ENCODE measurements at places on chromosomes 2 and 18.

DNA sequence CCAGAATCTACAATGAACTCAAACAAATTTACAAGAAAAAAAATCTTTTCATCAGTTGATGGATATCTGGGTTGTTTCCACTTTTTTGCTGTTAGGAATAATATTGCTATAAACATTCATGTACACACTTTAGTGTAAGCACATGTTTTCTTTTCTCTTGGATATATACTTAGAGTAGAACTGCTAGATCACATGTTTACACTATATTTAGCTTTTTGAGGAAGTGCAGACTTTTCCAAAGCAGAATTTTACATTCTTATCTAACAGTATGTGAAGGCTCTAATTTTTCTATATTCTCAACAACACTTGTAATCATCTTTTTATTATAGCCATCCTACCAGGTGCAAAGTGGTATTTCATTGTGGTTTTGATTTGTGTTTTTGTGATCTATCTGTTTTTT, 103.6 kb upstream of the RMP24 start:
- DNase-seq: no peak

- DNase-seq: no peak
These were observed 267.4 kb upstream of the LRP1B start for GRCh38 chr2:142398212-142398611.

DNA sequence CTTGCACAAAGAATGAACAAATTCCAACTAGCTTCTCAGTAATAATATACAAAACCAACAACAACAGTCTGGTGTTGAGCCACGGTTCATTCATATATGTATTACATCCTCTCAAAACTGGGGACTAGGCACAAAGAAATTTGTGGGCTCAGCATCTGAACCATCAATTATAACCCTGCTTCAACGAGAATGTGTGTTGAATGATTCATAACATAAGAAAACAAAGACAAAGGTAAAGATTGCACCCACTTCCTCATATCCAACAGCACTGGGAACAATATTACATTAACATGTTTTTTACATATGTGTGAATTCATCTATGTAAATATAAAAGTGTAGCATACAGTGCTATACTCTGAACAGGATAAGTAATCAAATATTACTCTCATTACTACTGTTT, 144.8 kb downstream of the CDH2 start:
- DNase-seq: no peak

GRCh38 chr2:120796094-120796493, 60.4 kb downstream of the GLI2 start:
- DNase-seq: no peak

- DNase-seq: no peak
These were observed 42.5 kb downstream of the LRRC30 start for GRCh38 chr18:7273301-7273921.

- no peak for DNase-seq
These were observed 242.2 kb downstream of the FHOD3 start for GRCh38 chr18:36539674-36540231.

GRCh38 chr18:13551305-13551603, 175.1 kb downstream of the FAM210A start:
- no peak for DNase-seq

DNA sequence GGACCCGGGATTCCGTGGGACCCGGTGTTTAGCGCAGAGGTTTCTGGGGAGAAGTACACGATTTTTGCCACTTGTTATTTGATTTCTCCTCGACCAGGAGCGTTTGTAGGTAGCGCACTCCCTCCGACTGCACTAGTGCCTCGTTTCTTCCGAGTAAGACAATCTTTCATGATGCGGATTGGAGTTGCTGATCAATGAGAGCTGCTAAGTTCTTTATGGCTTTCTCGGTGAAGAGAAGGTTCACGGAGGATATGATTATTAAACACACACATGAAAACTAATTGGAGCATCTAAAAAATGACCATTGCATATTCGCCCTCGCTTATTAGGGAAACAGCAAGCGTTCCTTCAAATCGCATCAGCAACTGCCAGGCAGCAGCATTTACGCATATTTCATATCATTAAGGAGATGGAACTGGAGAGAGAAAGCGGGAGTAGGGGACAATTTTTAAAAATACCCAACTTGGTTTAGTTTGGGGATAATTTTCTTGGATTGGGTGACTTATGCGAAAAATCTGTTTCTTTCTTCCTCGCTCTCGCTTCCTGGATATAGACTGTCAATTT, 616 bp downstream of the EML6 start:
- no peak for DNase-seq

- DNase-seq: no peak
These were observed 1108.3 kb upstream of the KLHL29 start for GRCh38 chr2:22276696-22277095.

DNA sequence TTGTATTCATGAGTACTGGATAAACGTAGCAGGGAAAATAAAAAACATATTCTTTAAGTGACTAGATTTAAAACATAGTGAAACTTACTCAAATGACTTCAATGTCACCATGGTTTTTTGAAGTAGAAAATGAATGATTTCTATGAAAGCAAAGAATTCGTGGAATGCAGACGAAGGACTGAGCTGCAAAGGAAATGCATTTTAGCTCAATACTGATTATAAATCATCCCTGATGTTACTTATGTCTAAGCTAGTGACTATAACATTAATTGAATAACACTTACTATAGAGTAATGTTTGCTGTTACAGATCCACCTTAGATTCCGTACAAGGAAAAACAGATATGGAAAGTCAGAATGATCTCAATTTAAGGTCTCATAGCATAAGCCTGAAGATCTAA, 1257.7 kb upstream of the CDH2 start:
- no peak for DNase-seq

GRCh38 chr18:12946549-12947284, 1.1 kb upstream of the SEH1L start:
- no peak for DNase-seq

GRCh38 chr2:165500816-165501215, 31.3 kb downstream of the CSRNP3 start:
- no peak for DNase-seq

DNA sequence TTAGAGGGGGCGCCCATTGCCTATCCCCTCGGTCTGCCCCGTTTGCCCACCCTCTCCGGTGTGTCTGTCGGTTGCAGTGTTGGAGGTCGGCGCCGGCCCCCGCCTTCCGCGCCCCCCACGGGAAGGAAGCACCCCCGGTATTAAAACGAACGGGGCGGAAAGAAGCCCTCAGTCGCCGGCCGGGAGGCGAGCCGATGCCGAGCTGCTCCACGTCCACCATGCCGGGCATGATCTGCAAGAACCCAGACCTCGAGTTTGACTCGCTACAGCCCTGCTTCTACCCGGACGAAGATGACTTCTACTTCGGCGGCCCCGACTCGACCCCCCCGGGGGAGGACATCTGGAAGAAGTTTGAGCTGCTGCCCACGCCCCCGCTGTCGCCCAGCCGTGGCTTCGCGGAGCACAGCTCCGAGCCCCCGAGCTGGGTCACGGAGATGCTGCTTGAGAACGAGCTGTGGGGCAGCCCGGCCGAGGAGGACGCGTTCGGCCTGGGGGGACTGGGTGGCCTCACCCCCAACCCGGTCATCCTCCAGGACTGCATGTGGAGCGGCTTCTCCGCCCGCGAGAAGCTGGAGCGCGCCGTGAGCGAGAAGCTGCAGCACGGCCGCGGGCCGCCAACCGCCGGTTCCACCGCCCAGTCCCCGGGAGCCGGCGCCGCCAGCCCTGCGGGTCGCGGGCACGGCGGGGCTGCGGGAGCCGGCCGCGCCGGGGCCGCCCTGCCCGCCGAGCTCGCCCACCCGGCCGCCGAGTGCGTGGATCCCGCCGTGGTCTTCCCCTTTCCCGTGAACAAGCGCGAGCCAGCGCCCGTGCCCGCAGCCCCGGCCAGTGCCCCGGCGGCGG, 1.7 kb downstream of the MYCN start:
- DNase-seq: no peak

- DNase-seq: no peak
These were observed 176.2 kb downstream of the RNF144A start for GRCh38 chr2:7093376-7093775.

- DNase-seq: no peak
These were observed 314.4 kb upstream of the CDH7 start for GRCh38 chr18:65436430-65436829.

- DNase-seq: no peak
These were observed 570 bp upstream of the ECEL1 start for GRCh38 chr2:232488097-232488711.

DNA sequence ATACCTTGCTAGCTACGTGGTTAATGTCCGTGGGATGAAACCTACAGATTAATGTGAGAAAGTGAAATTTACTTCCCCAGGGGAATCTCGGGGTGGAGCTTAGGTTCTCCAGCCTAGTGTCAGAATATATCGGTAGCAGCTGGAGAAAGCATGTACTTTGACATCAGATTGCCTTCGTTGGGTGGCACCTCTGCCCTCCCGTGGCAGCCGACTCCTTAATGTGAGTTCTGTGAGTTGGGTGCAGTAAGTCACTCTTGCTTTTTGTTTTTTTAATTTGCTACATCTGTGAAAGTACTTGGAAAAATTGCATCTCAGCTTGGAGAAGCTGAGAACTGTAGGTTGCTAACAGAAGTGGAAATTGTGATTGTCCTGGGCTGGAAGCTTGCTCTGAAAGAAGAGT, 3.6 kb downstream of the KLF11 start:
- no peak for DNase-seq

GRCh38 chr2:239811111-239811781, 213.9 kb downstream of the NDUFA10 start:
- DNase-seq: no peak

GRCh38 chr2:224360801-224361251, 41.1 kb downstream of the FAM124B start:
- DNase-seq: no peak

DNA sequence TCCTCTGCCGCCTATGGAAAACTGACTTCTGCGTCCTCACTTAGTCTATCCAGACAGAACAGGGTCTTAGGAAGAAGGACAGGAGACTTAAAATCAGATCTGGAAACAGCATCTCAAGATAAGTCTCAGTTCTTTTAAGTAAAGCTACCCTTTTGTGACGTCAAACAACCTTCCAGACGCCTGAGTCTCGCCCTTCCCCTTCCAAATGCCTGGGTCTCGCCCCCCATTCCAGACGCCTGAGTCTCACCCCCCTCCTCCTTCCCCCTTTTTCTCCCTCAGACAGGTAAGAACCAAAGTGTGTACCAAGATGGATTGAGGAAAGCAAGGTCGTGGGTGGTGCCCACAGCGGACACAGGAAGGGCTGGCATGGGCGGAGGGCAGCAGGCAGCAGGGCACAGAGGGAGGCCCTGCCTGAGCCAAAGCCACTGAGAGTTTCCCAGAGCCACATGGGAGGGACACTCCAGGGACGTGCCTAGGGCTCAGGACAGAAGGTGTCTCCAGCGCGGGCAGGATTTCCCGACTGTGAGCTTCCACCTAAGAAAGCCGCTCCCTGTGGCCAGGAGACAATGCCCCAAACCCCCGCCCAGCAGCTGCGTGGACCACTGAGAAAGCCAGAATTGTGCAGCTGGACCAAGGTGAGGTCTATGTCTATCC, 51.3 kb downstream of the ANKMY1 start:
- no peak for DNase-seq

- no peak for DNase-seq
These were observed 816.8 kb downstream of the TRIB2 start for GRCh38 chr2:13533524-13533922.

- no peak for DNase-seq
These were observed 221.7 kb upstream of the SH3BP4 start for GRCh38 chr2:234730066-234730640.

DNA sequence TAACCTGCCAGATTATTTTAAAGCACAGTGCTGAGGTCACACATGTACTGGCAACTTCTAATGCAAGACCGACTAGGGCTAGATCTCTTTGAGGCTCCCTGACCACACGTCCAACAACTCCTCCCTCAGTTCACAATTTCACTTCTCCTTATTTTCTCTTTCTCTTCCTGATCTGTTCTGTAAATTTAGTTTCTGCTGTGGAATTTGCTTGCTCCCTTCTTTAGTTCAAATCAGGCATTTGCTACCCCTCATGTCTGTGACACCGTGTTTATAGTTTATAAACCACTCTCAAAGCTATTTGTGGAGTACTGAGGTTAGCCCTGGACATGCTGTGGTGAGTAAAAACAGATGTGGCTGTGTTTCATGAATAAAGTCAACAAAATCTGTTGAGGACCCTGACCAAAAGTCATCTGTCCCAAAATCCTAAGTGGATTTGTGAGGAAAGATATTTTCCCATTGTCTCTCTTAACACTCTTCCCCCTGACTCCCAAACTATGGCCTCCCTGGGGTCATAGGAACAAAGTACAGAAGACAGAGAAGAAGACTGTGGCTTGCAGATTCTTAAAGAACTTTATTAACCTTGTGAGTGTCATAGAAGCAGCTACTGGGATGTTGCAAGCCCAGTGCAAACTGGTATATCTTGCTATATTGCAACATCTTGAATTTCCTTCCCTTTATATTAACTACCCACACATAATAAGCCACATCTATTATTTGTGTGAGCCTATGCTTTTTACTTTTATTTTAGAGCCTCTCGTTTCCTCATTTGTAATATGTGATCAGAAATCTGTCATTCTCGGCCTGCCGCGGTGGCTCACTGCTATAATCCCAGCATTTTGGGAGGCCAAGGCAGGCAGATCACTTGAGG, 3.5 kb upstream of the NAGK start:
- DNase-seq: no peak

GRCh38 chr2:7845332-7845731, 836.5 kb upstream of the ID2 start:
- no peak for DNase-seq

- peak; percentile 2 for DNase-seq
These were observed 276.9 kb upstream of the ERBB4 start for GRCh38 chr2:212815453-212815852.

GRCh38 chr2:833180-833579, 117.5 kb upstream of the SNTG2 start:
- DNase-seq: no peak

GRCh38 chr2:206693399-206694137, 24.6 kb downstream of the DYTN start:
- DNase-seq: no peak

GRCh38 chr2:44692821-44693220, 248.7 kb upstream of the SIX3 start:
- no peak for DNase-seq

DNA sequence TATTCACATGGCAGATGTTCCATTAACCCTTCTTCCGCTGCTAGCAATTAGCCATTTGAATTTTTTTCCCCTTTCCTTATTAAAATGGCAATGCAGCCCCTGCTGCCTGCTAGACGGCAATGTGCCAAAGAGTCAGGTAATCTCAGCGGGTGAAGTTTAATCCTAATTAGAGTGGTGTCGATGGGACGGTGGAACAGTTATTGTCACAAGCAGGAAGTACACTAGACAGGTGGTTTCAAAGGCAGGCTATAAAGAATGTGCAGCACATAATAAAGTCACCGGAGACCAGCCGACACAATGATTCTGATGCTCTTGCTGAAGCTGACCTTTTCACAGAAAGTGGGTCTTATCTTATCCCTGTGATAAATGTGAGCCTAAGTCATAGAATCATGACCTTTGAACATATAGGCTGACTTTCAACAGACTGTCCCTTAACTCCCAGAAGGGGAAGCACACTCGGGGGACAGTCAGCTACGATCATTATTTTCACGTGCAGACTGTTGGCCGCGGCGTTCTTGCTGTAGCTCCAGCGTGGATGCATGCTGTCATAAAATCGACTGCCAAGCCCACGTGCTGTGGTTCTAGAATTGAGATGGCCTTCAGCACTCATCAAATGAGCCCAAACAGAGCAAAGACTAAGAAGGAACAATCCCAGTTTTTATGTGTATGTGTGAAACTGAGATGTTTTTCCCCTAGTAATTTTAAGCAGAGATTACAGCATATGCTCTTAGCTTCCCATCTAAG, 926.2 kb upstream of the SOX11 start:
- no peak for DNase-seq

Measured in stimulated activated CD8-positive, alpha-beta memory T cell treated with anti-CD3 and anti-CD28 coated beads, Interleukin-4, amount 100 ng/mL, for 1 hour (primary cell).